ENCODE measurements at places on chromosomes 13 and 19. TPM values are rescaled to one million over a fixed set of nuclear protein-coding genes. Genes with fewer than 3 reads are reported as not detected.

- no peak for DNase-seq
Measured at GRCh38 chr13:73079359-73079758, 20.6 kb downstream of the KLF5 start.

The TEAD2 gene
- 55.2 TPM for total RNA-seq

DNA sequence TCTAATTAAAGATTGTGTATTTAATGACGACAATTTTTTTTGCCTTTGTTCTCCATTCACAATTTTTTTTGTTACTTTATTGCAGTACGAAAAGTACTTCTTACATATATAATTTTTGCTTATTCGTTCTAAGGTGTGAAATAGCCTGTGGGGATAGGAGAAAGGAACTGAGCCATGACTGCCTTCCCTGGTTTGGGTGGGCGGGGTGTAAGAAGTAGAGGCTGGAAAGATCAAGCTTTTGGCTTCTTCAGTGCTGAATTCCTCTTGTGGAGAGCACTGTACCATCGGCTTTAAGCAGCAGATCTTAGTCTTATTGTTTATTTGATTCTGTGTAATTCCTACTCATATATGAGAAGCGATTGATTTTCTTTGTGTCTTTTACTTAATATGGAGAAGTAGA lies 115.8 kb downstream of the NBEA start:
- no peak for DNase-seq

GRCh38 chr13:26680572-26680971 lies 80.0 kb downstream of the GPR12 start:
- no peak for DNase-seq

The MRPL54 gene
- total RNA-seq = 196 TPM

GRCh38 chr13:39282400-39282972 lies 244.2 kb downstream of the NHLRC3 start:
- no peak for DNase-seq

- no peak for DNase-seq
Measured at GRCh38 chr13:57302604-57303003, 135.6 kb downstream of the PRR20E start.

- DNase-seq = no peak
Measured at GRCh38 chr13:78576261-78576660, 27.1 kb downstream of the POU4F1 start.

- no peak for DNase-seq
Measured at GRCh38 chr13:22128441-22129408, 457.9 kb downstream of the FGF9 start.
